ENCODE measurements at places on chromosomes 7 and 10.

GRCh38 chr10:75043256-75044131, 68.0 kb upstream of the SAMD8 start:
- peak; percentile 25 for DNase-seq

DNA sequence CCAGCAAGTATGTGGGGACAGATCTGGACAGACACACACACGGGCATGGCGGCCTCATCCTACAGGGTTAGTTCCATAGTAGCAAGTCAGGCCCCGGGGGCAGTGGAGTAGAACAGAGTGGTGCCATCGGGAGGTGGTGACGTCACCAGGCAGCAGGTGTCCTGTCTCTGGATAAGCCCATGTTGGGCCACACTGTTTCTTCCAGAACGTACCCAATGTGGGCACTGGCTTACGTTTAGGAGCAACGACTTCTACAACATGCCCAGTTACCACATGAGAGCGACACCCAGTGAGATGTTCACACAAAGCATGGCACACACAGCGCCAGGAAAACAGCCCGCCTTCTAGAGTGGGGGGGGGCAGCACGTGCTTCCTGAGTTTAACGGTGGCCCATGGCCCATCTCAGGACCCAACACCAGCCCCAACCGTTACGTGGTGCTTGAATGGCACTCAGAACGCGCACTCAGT, 67.8 kb downstream of the CTBP2 start:
- DNase-seq, result no peak

DNA sequence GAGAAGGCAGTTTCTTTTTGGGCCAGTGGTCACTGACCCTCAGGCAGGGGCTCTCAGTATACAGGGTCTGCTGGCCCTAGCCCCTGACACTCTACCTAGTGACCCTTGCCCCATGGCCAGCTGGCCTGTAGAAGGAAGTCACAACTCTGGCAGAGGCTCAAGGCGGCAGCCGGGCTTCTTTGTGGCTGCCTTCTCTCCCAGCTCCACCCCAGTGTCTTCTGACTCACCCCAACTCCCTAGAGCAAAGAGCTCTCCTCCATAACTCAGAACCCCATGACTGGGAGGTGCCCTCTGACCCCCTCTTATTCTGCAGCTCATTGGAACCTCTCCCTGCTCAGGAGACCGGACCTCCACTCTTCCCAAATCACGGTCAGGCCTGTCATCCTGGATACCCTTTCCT, 358.2 kb downstream of the FGFR2 start:
- no peak for DNase-seq

DNA sequence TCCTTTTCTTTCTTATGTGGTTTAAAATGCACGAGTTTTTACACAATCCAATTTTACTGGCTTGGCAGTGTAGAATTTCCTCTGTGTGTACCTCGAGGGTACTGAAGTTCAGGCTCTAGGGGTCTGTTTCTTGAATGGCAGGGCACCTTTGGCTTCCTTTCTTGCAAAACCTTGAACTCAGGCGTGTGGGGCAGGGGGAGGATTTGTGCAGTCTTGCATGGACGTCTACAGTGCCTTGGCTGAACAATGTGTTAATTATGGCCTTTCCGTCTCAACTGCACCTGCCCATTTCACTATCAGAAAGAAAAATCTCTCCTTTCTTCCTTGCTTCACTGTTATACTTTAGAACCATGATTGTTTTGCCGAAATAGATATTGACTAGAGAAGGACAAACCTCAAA, 570.9 kb downstream of the INHBA start:
- DNase-seq, result no peak

GRCh38 chr7:111540199-111540815, 22.0 kb downstream of the IMMP2L start:
- DNase-seq, result no peak

- no peak for DNase-seq
Observed at GRCh38 chr10:100864978-100865377, 47.8 kb upstream of the SLF2 start.

DNA sequence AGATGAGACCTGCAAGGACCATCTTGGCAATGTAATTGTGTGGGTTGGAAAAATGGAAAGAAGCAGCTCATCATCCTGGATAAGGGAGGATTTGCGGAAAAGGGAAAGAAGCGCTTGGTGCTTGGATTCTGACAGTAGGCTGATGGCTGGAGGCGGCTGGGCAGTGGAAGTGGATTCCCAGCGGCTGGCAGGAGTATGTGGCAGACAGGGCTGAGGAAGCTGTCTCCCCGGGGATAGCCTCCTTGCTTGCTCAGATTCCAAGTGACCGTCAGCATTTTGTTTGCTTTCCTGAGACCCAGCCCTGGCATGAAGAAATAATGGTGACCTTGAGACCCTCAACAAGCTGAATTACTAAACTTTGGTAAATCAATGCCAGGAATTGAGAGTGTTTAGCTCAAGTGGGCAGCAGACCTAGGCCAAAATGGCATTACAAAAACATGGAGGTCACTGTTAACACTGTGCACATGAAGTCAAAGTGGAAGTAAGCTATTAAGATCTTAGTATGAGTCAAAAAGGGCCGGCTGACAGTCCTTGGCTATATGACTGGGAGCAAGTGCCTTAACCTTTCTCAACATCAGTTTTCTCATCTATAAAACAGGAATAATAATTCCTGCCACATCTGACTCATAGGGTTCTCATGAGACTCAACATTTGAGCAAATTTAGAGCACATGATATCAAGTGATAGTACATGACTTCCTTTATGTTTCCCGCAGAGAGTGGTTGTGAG, 21.3 kb downstream of the SLC25A28 start:
- no peak for DNase-seq

All from stimulated activated CD4-positive, alpha-beta T cell treated with anti-CD3 and anti-CD28 coated beads, Interleukin-12 subunit alpha, Interleukin-12 subunit beta, amount 100 ng/mL, for 48 hours (primary cell).